DMS153 (cell line): ENCODE measurements at places on chromosomes 2 and 18.

- DNase-seq = peak; percentile 88
Measured at GRCh38 chr18:32373995-32374394, 96.7 kb downstream of the GAREM1 start.

GRCh38 chr2:85245891-85246290 lies 81.9 kb downstream of the TGOLN2 start:
- DNase-seq = no peak

- no peak for DNase-seq
Measured at GRCh38 chr2:65498396-65498795, 66.0 kb upstream of the SPRED2 start.

DNA sequence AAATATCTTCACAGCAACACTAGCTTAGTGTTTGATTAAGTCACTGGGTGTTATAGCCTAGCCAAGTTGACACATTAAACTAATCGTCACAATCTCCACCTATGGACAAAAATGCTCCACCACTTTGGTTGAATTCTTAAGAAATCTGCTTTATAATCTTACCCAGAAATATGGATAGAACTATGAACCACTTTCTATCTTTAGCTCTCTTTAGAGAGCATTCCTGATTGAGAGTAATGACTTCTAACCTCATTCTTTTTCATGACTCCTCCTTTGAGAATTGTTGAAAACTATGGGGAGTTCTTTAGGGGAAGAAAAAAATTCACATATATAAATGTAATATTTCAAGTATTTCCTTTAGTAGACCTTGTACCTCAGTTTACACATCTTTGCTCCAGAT lies 1282.2 kb upstream of the ZEB2 start:
- DNase-seq = no peak

GRCh38 chr2:211347328-211347727 lies 790.9 kb downstream of the CPS1 start:
- DNase-seq = no peak
